ENCODE measurements at places on chromosomes 3 and 15. TPM values are rescaled to one million over a fixed set of nuclear protein-coding genes. Genes with fewer than 3 reads are reported as not detected.

Gene EPB42
- not detected for total RNA-seq

Gene BCL2A1
- 1.8 TPM for total RNA-seq

Gene ISL2
- total RNA-seq: 0.51 TPM

Gene TNNC1
- total RNA-seq: 2.5 TPM

Gene ANKRD63
- total RNA-seq: not detected

Gene TRH
- total RNA-seq: not detected

Gene CPNE9
- total RNA-seq: not detected

All from mucosa of descending colon (tissue), 3 donors.